ENCODE measurements at places on chromosomes 3 and 15.

GRCh38 chr3:158244274-158244673 lies 134.4 kb downstream of the RSRC1 start:
- no peak for DNase-seq

- DNase-seq: no peak
Measured at GRCh38 chr3:138400651-138401070, 33.8 kb upstream of the ESYT3 start.

- DNase-seq: no peak
Measured at GRCh38 chr15:57735891-57736290, 29.4 kb downstream of the POLR2M start.

DNA sequence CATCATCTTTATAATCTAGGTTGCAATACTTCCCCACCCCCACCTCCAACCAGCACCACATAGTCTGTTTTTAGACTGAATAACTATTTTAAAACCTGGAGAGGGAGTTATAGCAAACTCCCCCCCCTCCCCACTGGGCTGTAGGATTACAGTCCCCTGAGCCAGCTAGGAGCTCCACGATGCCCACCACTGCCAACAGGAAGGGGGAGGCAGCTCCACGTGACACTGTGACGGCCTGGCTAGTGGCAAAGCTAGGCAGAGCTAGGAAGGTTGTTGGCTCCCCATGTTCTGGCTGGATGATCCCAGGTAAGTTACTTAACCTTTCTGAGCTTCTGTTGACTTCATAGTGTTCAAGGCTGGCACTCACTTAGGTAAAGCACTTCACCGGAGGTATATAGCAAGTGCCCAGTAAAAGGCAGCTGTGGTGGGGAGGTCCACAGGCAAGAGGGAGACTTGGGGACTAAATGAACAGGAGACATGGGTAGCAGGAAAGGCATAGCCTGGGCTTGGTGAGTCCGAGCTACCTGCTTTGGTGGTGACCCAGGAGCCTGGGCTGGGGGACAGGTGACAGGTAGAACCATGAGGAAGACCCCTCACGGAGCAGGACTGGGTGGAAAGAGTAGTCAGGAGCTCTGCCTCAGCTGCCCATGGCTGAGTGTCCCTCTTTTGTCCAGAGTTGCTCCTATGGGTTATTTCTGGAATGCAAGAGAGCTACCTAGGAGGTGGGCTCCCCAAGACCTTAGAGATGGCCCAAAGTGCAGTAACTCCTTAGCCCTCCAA lies 4.0 kb upstream of the TBC1D21 start:
- no peak for DNase-seq

DNA sequence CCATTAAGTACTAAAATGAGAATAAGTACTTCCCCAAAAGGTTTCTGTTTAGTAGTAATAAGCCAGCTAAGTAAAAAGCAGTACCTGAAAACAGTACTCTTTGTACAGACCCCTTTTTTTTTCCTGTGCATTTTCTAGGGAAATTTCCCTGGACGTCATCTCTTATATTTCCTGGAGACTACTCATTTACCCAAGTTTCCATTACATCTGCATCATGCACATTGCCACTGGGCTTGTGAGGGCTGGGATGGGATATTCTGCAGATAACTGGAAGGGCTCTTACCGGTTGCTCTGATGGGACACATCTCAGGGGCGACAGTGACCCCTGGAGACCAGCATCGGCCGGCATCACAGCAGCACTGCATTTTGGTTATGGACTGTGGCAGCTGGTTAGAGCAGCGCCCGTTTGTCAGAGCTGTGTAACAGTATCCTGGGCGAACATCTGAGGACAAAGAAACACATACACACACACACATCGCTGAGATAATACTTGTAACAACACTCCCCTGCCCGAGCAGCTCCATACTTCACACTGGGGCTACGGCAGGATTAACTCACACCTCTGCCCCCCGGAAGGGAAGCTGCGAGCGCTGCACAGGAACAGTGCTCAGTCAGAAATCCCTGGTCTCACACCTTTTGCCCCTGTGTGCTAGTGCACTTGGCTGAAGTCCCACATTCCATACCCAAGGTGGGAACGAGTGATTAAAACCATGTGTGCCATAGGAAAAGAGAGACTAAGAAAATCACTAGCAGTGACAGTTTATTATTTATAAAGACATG lies 124.9 kb downstream of the FBN1 start:
- no peak for DNase-seq

DNA sequence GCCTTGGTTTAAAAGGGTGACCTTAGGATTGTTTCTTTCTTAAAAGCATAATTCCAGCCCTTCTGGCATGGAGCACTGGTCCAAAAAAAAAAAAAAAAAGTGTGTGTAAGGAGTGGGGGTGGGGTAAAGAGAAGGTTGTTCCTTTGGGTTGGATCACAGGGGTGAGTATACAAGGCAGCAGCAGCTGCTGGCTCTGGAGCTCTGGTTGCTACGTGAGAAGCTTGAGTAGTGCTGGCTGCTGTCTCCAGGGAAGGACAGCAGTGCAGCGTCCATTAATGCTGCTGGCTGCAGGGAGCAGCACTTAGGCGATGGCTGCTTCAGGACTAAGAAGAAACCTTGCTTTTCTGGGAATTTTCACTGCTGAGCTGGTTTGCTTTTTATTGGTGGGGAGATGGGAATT lies 2.3 kb downstream of the SETD5 start:
- no peak for DNase-seq

DNA sequence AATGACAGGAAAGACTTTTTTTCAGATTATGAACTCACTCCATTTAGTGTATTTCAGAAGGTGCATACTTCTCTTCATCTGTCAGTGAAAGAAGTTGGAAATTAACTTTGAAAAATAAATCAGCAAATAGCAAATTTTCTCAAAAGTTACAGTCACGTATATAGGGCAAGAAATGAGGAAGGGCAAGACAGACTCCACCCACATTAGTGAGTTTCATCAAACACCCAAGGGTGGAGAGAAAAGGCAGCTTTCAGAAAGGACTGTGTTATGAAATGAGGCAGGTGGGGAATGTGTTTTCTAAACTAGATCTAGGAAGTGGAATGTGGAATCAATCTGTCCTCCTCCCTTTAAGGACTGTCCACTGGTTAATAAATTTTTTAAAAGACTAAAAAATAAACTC lies 2.9 kb downstream of the SLC22A13 start:
- no peak for DNase-seq

DNA sequence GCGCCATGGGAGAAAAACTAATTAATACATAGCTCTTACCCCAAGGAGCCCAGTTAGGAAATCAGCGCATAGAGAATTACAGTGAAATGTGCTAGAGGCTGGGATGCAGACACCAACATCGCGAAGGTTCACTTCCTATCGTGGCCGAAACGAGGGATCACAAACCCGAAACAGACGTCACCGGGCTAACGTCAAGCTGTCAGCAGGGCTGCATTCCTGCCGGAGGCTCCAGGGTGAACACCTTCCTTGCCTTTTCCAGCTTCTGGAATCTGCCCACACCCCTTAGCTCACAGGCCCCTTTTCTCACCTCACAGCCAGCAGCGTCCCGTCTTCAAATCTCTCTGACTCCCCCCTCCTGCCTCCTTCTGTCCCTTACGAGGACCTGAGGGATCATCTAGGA lies 13.0 kb downstream of the GP5 start:
- DNase-seq: no peak

- DNase-seq: no peak
Measured at GRCh38 chr15:56251315-56252095, 7.8 kb upstream of the RFX7 start.

DNA sequence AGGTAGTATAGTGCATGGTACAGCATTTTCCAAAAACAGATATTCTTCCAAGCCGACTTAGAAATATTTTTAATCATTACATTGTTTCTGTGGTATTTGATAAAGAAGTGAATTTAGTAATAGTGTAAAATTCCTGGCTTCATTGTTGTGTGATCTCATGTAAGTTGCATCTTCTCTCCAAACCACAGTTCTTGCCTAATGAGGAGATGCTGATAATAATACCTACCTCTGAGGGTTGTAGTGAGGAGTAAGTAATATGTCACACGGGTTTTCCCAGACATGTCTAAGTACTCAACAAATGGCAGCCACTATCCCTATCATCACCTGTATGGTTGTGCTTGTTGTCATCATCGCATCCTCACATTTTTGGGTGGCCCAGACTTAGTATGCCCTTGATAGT lies 167.3 kb downstream of the SLCO3A1 start:
- no peak for DNase-seq

DNA sequence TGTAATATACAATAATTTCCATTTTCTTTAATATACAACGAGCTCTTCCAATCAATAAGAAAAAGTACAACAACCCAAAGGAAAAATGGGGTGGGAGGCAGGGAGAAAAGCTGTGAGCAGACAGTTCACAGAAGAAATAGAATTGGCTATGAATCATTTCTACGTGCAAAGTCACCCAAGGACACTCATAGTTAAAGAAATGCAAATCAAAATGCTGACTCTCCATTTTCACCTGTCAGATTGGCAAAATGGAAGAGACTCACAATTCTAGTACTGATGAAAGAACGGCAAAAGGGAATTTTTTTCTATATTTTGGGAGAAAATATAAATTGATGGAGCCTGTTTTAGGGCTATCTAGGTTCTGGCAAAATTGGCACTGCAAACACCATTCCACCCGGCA lies 116.3 kb upstream of the MEF2A start:
- DNase-seq: no peak

GRCh38 chr3:171044384-171044783 lies 17.9 kb upstream of the SLC2A2 start:
- DNase-seq: no peak

GRCh38 chr3:89198591-89198990 lies 91.2 kb downstream of the EPHA3 start:
- no peak for DNase-seq

DNA sequence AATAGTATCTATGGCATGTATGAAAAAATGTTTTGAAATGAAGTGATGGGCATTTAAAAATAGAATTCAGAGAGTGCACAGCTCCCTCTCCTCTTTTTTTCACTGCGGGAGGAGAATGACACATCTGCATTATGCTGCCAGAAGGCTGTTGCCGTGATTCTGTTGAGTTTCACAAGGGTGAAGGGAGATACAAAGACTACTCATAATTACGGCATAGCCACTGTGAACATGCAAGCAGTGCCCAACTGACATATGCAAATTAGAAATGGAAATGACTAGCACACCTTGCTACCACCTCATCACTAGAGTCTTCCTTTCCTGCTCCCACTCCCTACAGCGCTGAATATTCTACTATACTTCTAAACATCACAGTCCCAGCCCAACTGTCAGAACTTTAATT lies 20.1 kb downstream of the IFT57 start:
- DNase-seq: no peak

- DNase-seq: no peak
Measured at GRCh38 chr3:119400466-119400865, 62.9 kb downstream of the TMEM39A start.

- no peak for DNase-seq
Measured at GRCh38 chr3:104438706-104439105, 928.0 kb upstream of the ALCAM start.

- DNase-seq: no peak
Measured at GRCh38 chr15:58260725-58261267, 122.6 kb downstream of the AQP9 start.

DNA sequence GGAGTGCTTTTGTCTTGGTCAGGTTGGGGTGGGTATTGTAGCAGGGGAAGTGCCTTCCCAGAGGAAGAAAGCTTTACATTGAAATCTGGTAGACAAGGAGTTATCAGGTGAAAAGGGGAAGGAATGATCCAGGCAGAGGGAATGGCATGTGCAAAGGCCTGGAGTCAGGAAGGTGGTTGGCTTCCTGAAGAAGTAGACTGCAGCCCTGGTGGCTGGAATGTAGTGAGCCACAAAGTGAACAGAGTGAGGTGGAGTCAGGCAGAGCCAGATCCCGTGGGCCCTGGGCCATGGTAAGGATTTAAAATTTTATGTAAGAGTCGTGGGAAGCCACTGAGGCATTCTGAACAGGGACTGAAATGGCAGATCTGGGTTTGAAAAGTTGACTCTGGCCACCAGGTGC lies 58.3 kb downstream of the RAB11A start:
- no peak for DNase-seq

- DNase-seq: no peak
Measured at GRCh38 chr15:96177279-96177678, 153.2 kb upstream of the NR2F2 start.

- DNase-seq: peak; percentile 74
Measured at GRCh38 chr15:89416339-89417183, 79.8 kb downstream of the RHCG start.

DNA sequence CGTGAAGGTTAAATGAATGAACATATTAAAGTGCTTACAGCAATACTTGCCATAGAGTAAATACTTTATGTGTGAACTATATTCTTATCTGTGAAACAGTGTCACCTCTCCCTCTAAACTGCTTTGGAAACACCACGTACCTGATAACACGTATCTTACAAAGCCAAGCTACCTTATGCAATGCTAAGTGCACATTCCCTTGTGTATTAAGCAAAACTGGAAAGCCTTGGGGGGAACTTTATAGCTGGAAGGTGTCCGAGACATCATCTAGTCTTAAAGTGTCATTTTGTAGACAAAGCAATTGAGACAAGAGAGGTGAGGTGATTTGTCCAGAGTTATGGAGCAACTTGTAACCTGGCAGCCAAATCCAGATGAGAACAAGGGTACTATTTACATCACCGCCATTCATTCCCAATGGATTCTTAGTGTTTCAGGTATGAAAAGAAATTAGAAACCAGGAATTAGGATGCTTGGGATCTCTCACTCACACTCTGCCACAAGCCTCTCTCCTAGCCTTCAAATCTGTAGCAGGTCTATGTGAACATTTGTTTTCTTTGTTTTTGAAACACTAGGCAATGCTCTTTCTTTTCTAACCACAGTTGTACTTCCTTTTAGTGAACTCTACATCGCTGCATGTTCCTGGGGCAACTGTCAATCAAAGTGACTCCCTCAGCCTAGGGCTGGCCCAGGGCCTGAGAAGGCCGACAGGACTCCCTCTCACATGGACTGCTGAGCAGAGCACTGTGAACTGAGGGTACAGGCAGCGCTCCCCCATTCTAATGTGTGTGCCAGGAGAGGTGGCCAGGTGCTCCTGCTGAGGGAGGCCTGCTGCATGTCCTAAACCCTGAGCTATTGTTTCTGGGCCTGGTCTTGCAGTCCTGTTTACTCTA lies 13.9 kb upstream of the MGLL start:
- DNase-seq: no peak

- DNase-seq: no peak
Measured at GRCh38 chr15:96200357-96200967, 130.0 kb upstream of the NR2F2 start.

DNA sequence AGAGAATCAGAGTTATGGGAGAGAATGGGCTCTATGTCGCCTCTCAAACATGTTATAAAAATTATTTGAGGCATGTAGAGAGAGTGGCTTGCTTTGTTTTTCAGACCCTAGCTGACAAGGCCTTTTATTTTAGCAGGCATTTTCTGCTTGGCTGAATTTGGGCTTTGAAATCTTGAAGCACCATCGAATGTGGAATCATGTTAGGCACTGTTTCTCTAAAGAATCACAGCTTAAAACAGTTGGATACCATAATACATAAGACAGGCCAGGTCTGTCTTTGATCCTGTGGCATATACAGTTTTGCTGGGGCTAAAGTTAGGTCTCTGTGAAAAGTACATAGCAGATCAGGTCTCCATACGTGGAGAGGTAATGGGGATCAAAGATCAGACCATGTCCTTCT lies 142.7 kb downstream of the NEK11 start:
- no peak for DNase-seq
